ENCODE measurements at places on chromosomes 6 and 20.

DNA sequence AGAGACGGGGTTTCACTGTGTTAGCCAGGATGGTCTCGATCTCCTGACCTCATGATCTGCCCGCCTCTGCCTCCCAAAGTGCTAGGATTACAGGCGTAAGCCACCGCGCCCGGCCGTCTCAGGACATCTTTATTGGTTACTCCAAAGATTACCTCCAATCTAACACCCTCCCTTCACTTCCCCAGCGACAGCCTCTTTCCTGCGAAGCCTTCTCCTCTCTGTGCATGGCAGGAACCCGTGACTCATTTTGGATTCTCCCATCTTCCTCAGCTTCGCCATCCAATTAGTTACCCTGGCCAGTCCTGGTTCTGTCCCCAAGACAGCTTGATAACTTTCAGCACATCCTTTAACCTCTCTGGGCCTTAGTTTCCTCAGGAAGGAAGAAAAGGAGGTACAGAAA is 51.3 kb upstream of the TOX2 start:
- no peak for DNase-seq

DNA sequence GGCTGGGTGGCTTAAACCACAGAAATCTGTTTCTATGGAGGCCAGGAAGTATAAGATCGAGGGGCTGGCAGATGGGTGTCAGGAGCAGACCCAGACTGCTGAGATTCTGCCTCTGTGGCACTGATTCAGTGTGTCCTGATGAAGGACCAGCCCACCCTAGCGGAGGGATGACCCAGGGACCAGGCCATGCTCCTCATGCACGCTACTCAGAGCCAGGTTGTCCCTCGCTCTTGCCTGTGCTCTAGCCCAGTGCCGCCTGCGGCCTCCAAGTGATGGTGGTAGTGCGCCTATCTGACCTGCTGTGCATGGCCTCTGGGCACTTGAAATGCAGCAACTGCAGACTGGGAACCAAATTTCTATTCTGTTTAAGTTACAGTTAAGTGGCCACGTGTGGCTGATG is 13.1 kb upstream of the APMAP start:
- no peak for DNase-seq

DNA sequence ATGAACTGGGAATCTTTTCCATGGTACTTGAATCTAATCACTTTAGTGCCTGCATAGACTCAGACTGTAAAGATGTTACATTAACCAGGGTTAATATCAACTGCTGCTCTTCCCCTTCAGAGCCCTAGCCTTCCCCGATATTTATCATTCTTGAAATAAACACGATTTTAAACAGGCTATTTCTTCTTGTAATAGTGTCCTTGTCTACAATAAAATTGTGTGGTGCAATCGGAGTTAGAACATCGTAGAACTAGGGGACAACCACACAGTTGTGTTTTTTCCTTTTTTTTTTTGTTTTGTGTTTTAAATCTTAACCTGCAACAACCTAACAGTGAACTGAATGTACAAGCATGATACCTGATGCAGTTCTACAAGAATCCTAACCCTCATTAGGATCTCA is 4.5 kb downstream of the GJA1 start:
- no peak for DNase-seq

DNA sequence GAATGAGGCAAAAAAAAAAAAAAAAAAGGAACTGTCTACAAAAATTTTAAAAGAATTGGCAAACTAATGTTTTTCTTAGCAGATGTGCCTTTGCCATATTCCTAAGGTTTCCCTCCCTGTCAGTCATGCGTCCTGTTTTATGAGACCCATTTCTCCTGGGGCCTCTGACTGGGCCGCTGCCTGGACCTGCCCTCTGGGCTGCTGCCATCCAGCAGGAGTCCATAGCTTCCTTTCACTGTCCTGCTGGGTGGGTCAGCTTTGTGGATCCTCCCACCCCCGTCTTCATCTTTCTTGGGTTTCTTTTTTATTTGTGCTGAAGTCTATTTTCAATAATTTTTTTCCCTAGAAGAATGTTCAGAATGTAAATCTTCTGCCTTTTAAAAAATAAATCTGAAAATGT is 110.8 kb upstream of the SCP2D1 start:
- DNase-seq, result no peak

DNA sequence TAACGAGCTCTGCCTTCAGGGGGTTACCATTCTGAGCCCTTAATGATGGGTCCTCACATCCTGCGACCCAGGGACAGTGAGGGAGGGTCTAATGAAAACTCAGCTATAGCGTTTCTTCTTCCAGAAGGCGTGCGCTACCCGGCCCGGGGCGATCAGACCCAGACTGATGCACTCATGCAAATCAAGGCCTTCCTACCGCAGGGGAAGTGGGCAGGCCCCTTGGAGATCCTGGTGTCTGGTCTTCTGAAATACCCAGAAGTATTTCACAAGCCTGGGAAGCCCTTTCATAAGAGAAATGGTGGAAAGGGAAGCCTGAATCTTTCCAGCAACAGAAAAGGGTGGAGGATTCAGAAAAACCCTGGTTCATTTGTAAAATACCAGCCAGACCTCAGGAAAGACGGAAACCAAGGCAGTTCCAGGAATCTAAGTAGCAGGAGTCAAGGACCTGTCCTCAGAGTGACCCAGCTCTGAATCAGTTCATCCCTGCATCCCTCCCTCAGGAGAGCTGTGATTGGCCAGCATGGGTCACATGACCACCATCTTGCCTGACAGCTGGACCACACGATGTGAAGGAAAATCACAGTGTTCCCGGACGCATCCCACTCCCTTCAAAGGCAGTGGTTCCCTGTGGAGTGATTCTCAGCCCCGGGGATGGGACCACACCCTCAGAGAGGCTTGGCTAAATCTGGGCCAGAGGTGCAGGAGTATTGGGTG is 12.7 kb downstream of the BFSP1 start:
- no peak for DNase-seq

DNA sequence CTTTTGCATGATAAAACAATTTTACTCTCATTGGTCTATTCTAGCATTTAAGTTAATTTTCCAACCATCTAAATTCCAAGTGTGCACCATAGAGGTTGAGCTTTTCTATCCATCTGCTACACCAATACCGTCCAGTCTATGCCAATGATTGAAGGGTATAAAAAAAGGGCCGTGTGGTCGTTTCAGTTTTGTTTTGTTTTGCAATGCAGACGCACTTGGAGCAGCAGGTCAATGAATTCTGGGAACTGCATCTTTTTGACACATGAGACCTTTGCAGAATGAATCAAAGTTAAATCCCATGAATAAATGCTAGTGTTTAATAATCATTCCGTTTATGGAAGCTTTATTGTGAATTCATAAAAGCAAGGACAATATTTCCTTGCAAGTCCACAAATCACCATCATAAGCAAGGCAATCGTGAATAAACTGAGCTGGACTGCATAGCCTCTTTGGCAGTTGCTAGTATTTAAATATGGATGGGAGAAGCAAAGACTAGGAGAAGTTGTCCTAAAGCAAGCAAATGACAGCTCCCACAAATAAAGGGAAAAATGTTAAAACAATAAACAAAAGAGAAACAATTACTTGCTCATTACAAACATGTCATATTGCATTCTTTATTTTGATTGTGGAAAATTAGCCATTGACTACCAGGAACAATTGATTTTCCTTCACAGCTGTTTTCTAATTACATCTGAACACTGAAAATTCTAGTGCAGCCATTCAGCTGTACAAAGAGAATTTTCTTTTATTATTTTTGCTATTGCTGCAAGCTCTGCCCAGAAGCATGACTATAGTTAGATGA is 649.7 kb upstream of the GJE1 start:
- DNase-seq, result no peak

- no peak for DNase-seq
Measured at GRCh38 chr20:35344354-35344837, 52.2 kb upstream of the FAM83C start.

GRCh38 chr20:37567331-37567665 is 39.6 kb upstream of the BLCAP start:
- no peak for DNase-seq

DNA sequence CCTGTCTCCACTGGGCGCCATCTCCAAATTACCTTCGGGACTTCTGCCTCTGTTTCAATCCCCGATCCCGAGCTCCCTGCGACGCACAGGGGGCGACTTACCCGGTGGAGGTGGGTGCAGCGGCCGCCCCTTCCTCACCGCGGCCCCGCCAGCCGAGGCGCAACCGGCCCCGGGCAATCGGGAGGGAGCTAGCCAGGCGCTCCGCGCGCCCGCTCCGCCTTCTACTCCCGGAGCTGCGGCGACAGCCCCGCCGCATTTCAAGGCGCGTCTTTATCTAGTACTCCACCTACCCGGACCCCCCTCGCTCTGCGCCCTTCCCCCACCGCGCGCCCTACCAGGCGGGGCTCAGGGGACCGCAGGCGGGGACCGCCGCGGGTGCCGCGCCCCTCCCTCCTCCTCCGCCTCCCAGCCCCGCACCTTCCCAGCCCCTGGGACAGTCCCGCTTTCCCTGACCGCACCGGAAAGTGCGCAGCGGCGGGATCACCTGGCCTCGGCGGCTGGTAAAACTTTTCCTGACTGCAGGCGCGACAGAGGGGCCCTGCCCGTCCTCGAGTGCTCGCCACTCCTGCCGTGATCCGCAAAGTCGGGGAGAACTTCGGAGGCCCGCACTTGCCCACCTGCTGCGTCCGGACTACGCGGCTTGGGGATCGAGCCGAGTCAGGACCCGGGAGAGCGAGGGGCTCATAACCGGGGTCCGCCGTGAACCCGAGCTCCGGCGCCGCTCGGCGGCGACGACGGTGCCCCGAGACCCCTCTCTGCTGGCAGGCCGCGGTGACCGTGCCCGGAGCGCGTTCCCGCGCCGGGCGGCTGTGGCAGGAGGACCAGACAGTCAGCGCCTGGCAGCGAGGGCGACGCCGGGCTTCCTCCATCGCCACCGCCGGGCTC is 8.0 kb upstream of the NKX2-2 start:
- DNase-seq, result no peak

DNA sequence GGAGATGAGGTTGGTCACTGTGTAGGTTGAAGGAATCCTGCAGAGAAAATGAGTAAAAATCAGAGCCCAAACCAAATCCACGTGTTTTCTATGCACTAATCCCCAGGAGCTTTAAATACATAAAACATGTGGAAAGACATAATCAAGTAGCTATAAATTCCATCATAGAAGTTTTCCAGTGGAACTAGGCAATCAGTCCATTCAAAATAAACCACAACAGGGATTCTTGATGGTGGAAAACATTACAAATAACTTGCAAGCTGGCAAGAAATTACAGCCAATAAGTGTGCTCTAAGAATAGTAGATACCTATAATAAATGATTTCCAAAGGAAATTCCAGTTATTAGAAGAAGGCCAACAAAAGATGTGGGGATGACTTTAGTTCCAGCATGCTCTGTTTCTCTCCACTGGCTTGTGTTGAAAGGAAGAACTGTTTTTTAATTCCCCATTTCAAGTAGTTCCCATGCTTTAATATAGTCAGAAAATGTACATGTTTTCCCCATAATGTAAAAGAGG is 49.8 kb upstream of the ADGRG6 start:
- no peak for DNase-seq

GRCh38 chr20:45583502-45583901 is 4.4 kb upstream of the WFDC8 start:
- DNase-seq, result no peak

GRCh38 chr6:55868771-55869479 is 6.5 kb downstream of the BMP5 start:
- no peak for DNase-seq

- DNase-seq, result no peak
Measured at GRCh38 chr20:45972500-45973183, 639 bp upstream of the ZNF335 start.

GRCh38 chr6:163759542-163759941 is 345.0 kb downstream of the QKI start:
- no peak for DNase-seq

GRCh38 chr20:6397115-6397514 is 274.3 kb upstream of the FERMT1 start:
- DNase-seq, result no peak

DNA sequence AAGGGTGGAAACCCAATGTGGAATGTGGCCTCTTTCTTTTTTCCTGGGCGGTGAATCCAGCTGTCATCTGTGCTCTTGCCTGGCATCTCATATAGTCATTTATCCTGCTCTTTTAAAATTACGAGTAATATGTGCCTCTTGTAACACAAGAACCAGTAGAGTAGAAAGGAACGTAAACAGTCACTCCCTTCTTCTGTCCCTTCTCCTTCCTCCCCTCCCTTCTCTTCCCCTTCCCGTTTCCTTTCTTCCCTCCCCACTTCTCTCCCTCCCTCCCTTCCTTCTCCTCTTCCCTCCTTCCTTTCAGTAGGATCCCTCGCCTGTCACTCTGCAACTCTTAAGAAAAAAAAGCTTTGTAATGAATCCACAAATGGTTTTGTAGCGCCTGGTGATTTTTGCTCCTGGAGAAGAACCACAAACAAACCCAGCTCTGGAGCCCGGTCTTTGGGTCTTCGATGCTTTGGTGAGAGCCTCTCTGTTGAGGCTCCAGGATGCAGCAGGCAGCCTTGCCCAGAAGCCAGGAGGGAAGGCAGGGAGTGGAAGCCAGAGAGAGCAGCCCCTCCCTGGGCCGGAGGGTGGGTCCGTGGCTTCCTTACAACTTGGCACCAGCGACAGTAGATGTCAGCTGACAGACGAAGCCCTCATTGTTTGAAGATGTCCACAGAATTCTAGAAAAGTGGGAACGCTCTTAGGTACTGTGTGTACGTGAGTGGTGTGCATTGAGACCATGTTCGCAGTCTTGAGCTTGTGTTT is 15.0 kb downstream of the DUSP22 start:
- DNase-seq, result no peak

DNA sequence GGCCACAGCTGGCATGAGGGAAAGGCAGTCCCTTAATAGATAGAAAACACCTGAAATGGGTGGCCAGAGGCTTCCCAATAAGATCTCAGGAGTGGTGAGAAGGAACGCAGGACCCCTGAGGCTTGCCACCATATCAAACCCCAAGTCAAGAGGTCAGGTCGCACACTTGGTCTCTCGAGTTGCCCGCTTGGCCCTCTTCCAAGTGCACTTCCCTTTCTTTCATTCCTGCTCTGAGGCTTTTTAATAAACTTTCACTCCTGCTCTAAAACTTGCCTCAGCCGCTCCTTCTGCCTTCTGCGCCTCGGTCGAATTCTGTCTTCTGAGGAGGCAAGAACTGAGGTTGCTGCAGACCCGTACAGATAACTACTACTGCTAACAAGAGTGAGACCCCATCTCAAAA is 64.2 kb downstream of the SLC2A10 start:
- no peak for DNase-seq

DNA sequence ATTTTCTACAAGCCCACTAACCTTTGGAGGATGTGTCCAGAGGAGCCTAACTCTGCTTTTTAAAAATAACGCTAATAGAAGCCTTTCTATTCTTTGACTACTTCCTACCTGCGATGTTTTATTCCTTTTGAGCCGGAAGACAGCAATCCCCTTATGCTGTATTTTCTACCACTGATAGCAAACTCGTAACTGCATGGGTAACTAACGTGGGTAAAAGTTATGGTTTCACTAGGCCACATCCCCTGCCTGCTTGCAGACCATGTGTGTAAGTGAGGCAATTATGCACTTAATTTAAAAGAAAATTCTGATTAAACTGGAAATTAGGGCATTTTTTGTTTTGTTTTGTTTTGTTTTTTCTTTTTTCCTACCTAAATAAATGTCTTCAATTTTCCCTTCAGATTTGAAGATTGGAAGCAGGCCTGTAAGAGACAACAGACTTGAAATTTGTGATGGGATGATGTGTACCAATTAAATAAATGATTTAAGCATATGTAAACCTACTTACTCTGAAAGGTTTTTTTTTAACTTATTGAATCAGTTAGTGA is 931 bp downstream of the UFL1 start:
- no peak for DNase-seq

GRCh38 chr20:47529840-47530239 is 28.2 kb downstream of the NCOA3 start:
- DNase-seq, result no peak

Measured in stimulated activated CD4-positive, alpha-beta T cell treated with anti-CD3 and anti-CD28 coated beads, Interleukin-15, amount 100 ng/mL, for 1 hour (primary cell).